H1 (cell line): ENCODE measurements at places on chromosomes 5 and 9. TPM values are rescaled to one million over a fixed set of nuclear protein-coding genes. Genes with fewer than 3 reads are reported as not detected.
A peak's percentile ranks its signal among the peaks of the same experiment; 100 is the strongest.

DNA sequence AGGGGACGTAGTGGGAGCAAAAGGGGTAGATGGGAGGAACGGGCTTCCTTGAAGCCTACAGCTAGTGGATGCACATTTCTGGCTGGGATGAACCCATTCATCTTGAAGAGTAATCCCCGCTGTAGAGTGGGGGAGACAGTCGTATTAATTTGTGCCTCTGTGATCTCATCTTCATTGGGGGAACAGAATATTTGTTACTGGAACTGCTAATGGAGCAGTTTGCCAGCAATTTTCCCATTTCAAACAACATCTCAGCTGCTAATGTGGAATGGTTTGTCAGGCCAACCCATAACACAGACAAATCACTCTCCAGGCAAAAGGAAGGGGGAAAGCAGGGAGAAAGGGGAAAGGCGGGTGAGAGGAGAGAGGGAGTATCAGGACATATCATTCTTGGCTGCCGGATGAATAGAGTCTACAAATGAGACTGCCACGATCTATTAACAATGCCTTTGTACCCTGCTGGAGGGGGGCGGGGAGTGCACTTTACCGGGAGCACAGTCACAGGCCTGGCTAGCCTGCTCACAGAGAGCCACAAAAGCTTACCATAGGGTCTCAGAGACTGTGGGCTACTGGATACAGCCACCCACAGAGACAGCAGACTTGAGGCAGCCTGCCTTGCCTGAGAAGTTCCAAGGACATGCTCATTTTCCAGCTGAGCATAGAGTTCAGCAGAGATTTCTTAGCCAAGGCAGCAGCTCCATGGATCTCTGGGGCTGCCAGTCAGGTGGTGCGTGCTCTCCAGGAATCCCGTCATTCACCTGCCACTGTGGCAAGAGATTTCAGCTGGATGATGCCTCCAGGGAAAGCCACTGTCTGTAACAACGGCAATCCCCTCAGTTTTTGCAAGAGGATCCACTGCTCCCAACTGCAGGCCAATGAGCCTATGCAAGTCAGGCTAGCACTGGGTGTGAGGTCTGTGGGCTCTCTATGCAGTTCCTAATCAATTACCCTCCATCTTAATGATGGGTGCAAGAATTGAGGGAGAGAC lies 217.7 kb upstream of the PANK3 start:
- no peak for DNase-seq

DNA sequence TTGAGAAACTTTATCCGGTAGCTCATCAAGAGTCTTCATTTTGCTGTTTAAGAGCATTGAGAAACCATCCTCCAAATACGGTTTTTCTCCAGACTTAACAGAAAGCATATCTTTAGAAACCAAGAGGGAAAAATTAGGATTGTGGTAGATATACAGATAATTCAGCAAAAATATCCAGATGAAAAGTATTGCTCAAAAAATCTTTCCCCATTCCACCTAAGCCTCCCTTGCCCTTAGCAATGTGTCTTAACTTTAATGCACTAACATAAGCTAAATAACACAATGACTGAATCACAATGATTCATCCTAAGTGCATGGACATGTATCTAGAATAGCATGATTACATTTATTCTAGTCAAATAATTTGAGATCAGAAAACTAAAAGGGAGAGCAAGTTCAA lies 130.3 kb upstream of the TARS1 start:
- DNase-seq: no peak

The TLR4 gene
- total RNA-seq: 0.17 and 0.19 TPM in 2 replicates

DNA sequence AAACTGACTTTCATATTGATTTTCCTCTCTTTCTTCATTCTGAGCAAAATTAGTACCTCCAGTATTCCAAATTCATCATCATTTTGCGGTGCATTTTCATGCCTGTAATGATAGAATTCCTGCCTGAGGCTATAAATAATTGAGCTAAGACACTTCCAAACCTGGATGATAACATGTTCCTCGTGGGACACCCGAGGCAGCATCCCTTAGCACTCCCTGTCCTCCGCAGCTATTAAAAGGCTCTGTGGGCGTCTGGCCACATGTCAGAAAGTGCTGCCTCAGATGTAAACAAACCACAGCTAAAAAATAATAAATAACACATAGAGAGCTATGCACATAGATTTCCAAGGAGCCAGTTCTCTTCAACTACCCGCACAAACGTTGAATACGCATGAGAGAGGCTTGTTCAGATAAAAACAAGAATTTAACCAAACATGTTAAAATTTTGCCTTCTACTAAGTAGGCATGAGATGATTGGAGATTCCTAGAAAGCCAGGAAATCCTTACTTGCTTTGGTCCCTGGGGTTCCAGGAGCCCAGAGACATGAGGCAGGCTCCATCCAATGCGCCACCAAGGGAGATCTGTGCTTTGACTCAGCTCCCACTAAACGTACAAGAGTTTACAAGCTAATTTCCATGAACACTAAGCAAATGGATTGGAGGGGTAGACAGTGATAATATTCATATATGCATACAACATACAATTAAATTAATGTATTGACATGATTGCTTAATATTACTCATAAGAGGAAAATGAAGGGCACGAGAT lies 82.7 kb downstream of the SHC3 start:
- DNase-seq: no peak

- no peak for DNase-seq
Observed at GRCh38 chr9:122143876-122144405, 15.6 kb downstream of the NDUFA8 start.

GRCh38 chr9:101516655-101517054 lies 17.0 kb upstream of the RNF20 start:
- DNase-seq: no peak

DNA sequence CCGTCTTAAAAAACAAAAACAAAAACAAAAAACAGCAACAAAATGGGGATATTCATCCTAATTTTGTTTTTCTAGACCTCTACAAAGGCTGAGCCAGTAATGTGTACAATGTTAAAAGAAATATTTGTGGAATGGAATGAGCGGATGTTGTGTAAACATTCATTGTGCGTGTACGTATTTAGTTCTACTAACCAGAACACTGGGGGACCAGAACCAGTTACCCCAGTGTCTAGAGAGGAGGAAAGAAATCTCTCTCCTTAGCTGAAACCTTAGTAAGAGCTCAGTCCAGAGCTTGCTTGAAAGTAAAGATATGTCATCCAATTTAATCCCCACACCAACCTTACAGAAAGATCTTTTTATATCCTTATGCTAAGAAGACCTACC lies 106.7 kb upstream of the CPEB4 start:
- DNase-seq: no peak

The GTF3C5 gene
- total RNA-seq: 87.1 and 89.4 TPM in 2 replicates

GRCh38 chr5:177319913-177320588 lies 8.4 kb upstream of the MXD3 start:
- no peak for DNase-seq

- DNase-seq: no peak
Observed at GRCh38 chr9:2145746-2146145, 130.6 kb downstream of the SMARCA2 start.

GRCh38 chr9:113309204-113309813 lies 6.1 kb upstream of the RNF183 start:
- DNase-seq: no peak

GRCh38 chr9:116051528-116051927 lies 102.1 kb upstream of the PAPPA start:
- DNase-seq: no peak

DNA sequence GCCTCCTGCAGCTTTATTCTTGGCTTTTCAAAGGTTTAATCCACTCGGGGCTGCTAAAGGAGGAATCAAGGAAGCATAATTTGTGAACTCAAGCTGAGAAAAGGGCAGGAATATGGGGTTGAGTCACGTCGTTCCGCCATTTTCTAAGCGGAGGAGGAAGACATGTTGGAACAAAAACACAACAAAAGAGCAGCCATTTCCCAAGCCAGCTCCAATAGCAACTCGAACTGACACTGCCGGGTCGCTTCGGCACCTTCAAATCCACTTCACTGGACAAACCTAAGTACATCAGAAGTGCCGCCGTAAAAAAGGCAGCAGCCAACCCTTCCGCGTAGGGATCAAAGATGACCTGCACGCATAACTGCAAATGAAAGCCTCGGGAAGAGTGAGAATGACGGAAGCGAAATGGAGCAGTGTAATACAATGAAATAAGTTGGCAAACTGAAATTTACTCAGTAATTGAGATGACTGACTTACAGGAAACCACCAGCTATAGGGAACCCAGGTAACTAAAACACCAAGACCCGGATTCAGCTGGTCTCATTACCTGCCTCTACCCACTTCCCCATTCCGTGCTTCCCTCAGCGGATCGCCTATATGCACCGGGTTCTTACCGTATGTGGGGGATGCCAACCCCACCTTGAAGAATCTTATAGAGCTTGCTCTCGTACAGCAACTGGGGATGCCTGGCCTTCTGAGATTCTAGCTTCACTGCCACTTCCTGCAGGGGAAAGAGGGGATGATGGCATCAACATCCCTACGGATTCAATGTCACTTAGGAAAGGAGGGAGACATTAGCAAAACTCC lies 1.6 kb downstream of the CSNK1A1 start:
- DNase-seq: no peak

GRCh38 chr5:1831677-1832313 lies 30.6 kb downstream of the NDUFS6 start:
- no peak for DNase-seq

- no peak for DNase-seq
Observed at GRCh38 chr9:101536938-101537337, 3.3 kb downstream of the RNF20 start.

The GNG10 gene
- 28.5 and 30.5 TPM in 2 replicates for total RNA-seq

The PCDHGB4 gene
- 7.8 and 9.1 TPM in 2 replicates for total RNA-seq

DNA sequence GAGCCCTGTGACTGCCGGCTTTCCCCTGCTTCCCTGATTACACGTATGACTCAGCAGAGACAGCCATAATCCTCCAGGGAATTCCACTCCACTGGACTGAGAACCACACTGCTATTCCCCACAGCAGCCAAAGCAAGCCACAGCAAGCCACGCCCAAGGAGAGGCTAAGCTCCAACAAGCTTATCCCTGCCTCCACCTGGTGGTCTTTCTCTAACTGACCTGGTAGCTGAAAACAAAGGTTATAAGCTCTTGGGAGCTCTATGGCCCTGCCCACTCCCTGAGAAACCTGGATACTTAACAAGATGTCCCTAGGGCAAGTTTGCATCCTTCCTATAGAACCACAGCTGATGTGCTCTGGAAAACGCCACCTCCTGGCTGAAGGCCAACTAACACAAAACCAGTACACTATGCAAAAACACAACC lies 613.7 kb upstream of the CDH18 start:
- DNase-seq: peak; percentile 69

- no peak for DNase-seq
Observed at GRCh38 chr5:53331463-53331862, 149.0 kb upstream of the FST start.

GRCh38 chr9:115386963-115387770 lies 269.2 kb upstream of the TNC start:
- DNase-seq: no peak
